ENCODE measurements at places on chromosomes 1 and 21. TPM values are rescaled to one million over a fixed set of nuclear protein-coding genes. Genes with fewer than 3 reads are reported as not detected.

The LY9 gene
- 5.5 TPM for polyA plus RNA-seq

The STRIP1 gene
- polyA plus RNA-seq = 16.7 TPM

The MX2 gene
- polyA plus RNA-seq = 26.7 TPM

The LORICRIN gene
- polyA plus RNA-seq = 0.10 TPM

The UQCRHL gene
- 1.9 TPM for polyA plus RNA-seq

The C1orf56 gene
- 15.5 TPM for polyA plus RNA-seq

The MYCL gene
- polyA plus RNA-seq = 0.25 TPM

The E2F2 gene
- 13.0 TPM for polyA plus RNA-seq

The APOBEC4 gene
- polyA plus RNA-seq = not detected

The NR1I3 gene
- polyA plus RNA-seq = 0.13 TPM

The SPRR2F gene
- polyA plus RNA-seq = not detected

The VSIG8 gene
- polyA plus RNA-seq = not detected

The ASPM gene
- 22.6 TPM for polyA plus RNA-seq

Measured in GM12878 (cell line).